Fibroblast of skin of left quadriceps (primary cell): ENCODE measurements at places on chromosomes 4 and X.

- DNase-seq: no peak
Observed at GRCh38 chrX:31805781-31806180, 733.9 kb upstream of the FTHL17 start.

DNA sequence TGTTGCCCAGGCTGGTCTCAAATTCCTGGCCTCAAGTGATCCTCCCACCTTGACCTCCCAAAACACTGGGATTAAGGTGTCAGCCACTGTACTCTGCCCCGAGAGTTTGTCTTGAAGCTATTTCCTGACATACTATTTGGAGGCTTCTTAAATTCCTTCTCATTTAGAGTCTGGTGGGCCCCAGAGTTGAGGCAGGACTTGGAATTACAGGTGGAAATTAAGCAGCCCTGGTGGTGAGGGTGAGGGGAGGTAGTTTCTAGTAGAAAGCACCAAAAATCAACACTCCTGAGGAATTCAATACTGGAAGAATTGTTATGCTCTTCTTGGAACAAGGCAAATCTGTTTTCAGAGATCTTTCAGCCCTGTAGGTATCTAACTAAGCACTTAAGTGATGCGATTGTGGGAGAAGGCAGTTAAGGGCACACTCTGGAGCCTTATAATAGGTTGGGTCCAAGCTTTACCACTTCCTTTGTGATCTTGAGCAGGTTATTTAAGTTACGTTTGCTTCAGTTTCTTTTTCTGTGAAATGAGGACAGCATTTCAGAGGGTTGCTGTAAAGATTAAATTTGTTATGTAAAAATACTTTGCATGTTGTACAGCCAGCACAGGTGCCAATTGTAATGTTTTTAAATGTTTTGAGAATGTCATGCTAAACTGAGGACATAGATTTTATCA is 200.7 kb downstream of the SOWAHB start:
- DNase-seq: no peak

GRCh38 chr4:168480931-168481611 is 779 bp upstream of the DDX60L start:
- peak; percentile 65 for DNase-seq

GRCh38 chr4:114922592-114922933 is 190.9 kb downstream of the NDST4 start:
- no peak for DNase-seq

- DNase-seq: no peak
Observed at GRCh38 chr4:128542047-128542446, 254.4 kb upstream of the PGRMC2 start.

GRCh38 chr4:100984901-100985300 is 362.4 kb downstream of the PPP3CA start:
- peak; percentile 67 for DNase-seq

DNA sequence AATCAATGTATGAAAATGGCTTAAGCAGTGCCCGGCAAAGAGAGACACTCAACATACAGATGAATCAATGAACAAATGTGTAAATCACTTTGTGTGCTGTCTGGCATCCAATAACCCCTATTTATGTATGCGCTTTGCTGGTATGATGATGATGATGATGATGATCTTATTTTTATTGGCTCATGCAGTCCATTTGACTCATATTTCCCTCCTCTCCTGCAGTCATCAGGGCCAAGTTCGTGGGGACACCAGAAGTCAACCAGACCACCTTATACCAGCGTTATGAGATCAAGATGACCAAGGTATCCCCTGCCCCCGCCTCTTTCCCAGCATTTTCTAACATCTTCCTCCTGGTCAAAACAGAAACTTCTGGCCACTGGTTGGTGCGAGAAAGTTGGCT is 2.5 kb downstream of the TIMP1 start:
- DNase-seq: no peak

GRCh38 chrX:30786374-30786773 is 102.7 kb downstream of the TAB3 start:
- no peak for DNase-seq

- DNase-seq: no peak
Observed at GRCh38 chr4:104099141-104099540, 379.4 kb upstream of the TACR3 start.

- DNase-seq: no peak
Observed at GRCh38 chr4:110975338-110975737, 352.5 kb upstream of the PITX2 start.

DNA sequence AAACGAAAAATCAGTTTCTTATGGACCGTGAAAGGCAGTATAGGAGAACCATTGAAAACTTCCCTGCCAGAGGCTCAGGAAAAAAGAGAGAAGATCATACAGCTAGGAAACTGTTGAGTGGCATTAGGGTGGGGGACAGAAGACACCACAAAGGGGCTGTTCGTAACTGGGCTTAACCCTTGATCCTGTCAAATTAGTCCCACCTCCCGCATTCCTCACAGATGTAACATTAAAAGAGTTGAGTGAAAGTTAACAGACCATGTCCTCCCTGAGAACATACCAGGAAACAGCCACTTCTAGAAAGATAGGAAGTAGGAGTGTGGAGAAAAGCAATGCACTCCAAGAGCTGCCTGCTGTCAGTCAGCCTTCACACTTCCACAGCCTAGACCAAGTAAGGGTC is 8.7 kb downstream of the SHROOM4 start:
- DNase-seq: no peak

- no peak for DNase-seq
Observed at GRCh38 chr4:44984083-44984482, 257.7 kb upstream of the GNPDA2 start.

GRCh38 chr4:113272523-113272922 is 223.1 kb downstream of the ANK2 start:
- DNase-seq: no peak

- DNase-seq: no peak
Observed at GRCh38 chr4:146333895-146334262, 119.5 kb downstream of the REELD1 start.

GRCh38 chrX:142238536-142238935 is 33.4 kb upstream of the MAGEC2 start:
- no peak for DNase-seq

DNA sequence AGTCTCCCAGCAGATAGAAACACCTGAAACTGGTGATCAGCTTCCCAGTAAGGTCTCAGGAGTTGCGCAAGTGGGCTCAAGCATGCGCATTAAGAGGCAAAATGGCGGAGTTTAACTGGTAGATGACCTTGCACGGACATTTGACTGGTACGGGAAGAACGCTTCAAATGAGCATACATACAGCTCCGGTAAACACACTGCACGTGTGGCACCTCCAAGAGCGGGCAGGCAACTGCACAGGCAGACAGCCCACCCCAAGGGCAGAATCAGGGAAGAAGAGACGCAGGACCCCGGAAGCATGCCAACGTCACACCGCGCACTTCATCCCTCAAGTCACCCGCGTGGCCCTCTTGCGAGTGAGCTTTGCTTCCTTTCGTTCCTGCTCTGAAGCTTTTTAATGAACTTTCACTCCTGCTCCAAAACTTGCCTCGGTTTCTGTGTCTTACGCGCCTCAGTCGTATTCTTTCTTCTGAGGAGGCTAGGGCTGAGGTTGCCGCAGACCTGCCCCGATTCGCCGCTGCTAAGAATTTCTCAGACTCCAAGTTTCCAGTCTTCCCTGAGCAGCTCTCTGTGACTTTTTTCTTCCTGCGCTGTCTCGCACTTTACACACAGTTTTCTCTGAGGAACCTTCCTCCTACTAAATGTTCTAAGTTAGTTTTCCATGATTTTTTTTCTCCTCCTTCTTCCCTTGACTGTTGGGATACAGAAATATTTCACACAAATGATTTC is 180.7 kb upstream of the ZFP42 start:
- DNase-seq: no peak

DNA sequence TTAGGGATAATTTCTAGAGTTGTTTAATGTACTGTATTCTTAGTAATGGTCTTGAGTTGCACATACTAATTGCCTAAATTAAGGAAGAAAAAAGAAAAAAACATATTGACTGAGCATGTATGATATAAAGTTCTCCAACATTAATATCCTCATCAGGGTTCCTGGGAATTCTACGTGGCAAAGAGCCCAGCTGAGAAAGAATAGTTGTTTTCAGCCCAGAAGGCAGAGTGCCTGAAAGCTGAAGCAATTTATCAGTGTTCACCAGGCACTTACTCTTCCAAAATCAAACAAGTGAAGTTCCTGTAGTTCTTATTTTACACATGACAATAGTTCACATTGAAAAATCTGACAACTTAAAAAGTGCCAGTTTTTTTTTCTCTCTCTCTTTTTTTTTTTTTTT is 27.7 kb downstream of the YIPF7 start:
- DNase-seq: no peak

DNA sequence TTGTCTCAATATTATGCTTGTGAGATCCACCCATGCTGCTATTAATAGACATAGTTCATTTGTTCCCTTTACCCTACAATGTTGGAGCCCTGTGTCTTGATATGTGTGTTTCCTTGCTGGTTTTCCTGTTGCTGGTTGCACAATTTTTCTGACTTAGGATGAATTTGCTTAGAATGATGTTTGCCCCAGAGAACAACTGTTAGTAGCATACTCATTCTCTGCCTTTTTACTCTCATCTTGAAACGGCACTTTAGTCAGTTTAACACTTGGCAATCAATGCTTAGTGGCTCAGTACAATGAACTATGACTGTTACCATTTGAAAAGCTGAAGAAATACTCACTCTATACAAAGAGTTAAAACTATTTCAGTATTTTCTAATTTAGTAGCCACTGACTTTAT is 158.8 kb upstream of the NDST4 start:
- DNase-seq: no peak

DNA sequence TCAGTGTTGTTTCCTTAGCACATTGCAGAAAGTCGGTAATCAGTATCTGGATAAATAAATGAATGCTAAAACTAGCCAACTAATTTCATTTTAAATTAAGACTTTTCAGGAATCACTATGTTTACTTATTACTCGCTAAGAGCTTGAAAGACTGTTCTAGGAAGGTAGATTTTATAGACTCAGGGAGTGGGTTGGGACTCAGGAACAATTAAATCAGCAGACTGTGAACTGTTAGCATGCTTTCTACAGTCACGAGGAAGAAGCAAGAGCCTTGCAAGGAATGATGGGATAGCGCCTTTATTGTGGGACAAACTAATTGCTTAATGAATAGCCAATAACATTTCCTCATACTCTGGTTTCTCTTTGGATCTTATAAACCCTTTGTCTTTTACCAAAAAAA is 183.2 kb upstream of the AADAT start:
- no peak for DNase-seq

GRCh38 chr4:5982156-5982973 is 35.9 kb downstream of the C4orf50 start:
- DNase-seq: no peak

GRCh38 chr4:130545596-130545995 is 1449.6 kb downstream of the C4orf33 start:
- DNase-seq: no peak

DNA sequence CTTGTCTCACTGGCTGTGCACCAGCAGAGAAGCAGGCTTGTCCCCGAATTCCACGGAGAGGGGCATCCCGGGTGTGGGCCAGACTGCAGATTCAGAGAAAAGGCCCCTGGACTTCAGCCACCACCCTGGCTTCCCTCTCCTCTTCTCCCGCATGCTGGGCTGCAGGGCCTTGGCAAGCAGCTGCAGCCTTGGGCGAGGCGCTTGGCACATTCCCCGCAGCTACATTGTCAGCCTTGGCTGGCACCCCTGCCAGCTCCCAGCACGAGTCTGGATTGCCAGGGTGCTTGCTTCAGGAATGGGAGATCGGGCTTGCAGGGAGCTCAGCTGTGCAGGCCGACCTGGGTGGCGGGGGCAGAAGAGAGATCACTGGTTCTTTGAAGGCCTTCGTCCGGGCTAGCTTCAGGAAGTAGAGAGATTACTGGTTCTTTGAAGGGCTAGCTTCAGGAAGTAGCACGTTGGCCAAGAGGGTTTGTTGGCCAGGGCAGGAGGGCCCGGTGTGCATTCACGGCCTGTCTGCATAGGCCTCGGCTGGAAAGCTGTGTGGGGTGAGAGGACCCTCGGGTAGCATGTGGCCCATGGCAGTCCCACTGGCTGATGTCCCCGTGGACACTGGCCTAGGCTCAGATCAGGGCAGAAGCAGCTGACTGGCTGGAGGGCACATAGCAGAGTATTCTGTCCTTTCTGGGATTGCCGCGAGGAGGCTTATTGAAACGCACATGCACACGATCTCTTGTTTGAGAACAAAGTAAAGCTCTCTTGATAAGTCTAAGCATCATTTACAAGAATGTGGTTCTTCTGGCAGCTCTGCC is 2.7 kb downstream of the ABCD1 start:
- DNase-seq: no peak

GRCh38 chrX:109281483-109282275 is 200.2 kb downstream of the GUCY2F start:
- no peak for DNase-seq

- no peak for DNase-seq
Observed at GRCh38 chr4:42653626-42654560, 3.0 kb downstream of the ATP8A1 start.

GRCh38 chr4:78145008-78145407 is 87.9 kb downstream of the FRAS1 start:
- no peak for DNase-seq

GRCh38 chr4:81773557-81773956 is 301.9 kb upstream of the RASGEF1B start:
- no peak for DNase-seq

GRCh38 chr4:53786632-53787031 is 195.3 kb upstream of the LNX1 start:
- DNase-seq: peak; percentile 81

DNA sequence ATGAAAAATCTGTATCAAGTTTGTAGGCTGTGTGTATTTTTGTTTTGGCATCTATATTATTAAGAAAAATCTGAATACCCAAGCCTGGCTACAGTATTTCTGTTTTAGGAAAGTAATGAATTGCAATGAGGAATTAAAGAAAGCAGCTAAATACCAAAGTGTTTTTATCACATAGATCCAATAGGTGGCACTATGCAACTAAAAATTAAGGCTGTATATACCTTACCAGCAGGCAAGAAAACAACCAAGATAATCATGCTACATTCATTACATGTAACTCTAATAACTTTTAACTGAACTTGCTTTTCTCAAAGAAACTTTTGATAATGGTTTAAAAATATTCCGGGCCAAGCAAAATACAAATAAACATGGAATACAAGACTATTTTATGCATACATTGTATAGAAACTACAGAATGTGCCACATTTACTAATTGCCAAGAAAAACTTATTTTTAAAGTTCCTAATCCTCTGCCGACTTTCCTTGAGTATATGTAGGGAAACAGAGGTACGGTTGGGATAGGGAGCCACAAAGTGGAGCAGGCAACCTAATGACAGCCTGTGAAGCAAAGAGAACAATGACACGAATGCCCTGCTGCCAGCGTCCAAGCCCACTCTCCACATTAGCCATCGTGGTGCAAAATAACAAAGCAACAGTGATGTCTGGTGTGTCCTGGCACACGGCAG is 63.7 kb downstream of the SEC24D start:
- DNase-seq: peak; percentile 34

DNA sequence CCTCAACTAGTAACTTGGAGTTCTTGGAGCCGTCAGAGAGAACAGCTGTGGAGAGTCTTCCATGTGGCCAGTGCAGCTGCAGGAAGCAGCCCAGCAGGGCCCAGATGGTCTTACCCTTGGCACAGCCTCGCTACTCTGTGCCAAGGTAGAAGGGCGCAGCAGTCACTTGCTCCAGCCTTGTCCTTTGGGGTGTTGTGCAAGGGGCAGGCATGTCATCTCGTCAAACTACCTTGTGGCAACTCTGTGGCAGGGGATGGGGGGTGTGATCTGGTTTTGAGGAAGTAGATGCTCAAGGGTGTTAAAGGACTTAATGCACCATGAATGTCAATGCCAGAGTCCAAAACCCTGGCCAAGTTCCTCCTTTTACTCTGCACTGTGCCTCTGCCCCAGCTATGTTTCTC is 34.2 kb upstream of the TBC1D14 start:
- no peak for DNase-seq
